ENCODE measurements at places on chromosomes 12 and 14.
A peak's percentile ranks its signal among the peaks of the same experiment; 100 is the strongest.

DNA sequence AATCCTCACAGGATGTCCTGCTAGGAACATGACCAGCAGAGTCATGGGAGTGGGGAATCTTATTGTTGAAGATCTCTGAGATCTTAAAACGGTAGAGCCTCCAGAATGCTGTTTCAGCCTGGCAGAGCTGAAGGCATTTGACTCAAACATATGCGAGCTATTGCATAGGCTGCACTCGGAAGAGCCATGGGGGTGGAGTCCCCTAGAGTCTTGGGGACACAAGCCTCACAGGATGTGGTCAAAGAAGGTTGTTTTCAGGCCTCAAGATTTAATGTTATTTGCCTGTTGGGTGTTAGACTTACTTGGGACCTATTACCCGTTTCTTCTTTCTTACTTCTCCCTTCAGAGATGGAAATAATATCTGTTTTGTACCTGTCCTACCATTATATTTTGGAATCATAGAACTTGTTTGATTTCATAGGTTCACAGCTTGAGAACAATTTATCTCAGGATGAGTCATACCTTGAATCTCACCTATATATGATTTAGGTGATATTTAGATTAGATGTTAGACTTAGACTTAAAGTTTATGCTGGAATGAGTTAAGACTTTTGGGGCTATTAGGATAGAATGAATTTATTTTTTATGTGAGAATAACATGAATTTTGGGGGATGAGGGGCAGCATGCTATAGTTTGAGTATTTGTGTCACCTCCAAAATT is 172.2 kb upstream of the ATP2B1 start:
- DNase-seq: no peak

DNA sequence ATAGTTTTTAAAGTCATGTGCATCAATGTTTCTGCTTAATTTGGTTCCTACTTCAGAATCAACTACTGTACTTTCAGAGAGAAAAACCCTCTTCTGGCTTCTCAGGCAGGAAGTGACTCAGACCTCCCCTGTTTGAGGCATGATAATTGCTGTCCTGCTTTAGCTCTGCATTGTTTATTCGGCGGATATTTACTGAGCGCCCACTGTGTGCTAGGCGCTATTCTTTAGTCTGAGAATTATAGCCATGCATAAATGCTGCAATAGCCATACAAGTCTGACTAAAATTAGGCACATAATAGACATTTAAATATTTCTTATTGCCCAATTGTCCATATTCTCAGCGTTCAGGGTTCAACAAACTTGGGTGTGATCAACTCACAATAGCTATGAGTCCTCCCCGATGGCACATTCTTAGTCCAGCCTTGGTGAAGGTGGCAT is 6.1 kb upstream of the AMIGO2 start:
- DNase-seq: no peak

GRCh38 chr14:80982711-80983110 is 27.3 kb downstream of the TSHR start:
- DNase-seq: no peak

DNA sequence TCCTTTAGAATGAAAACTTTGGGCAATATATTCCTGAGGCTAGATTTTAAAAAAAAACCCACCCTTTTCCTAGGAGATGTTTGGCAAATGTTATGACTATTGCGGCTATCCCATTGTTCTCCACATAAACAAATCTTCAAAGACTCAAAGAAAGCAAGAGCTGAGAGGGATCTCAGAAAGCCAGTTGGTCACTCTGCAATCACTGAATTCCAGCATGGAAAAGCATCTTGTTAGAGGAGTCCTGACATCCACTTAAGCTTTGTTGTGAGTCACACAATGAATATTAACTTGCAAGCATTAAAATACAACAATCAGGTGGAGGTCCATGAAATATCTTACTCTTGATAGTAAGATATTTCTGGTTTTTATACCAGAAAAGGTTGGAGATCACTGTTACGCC is 11.0 kb upstream of the PTPRB start:
- no peak for DNase-seq

GRCh38 chr12:48156652-48157017 is 680 bp downstream of the ASB8 start:
- no peak for DNase-seq

- DNase-seq: no peak
Measured at GRCh38 chr14:101153691-101154090, 250.2 kb upstream of the RTL1 start.

- DNase-seq: peak; percentile 60
Measured at GRCh38 chr14:63891148-63891975, 38.6 kb downstream of the SYNE2 start.

GRCh38 chr12:30939234-30939633 is 12.7 kb downstream of the TSPAN11 start:
- no peak for DNase-seq

GRCh38 chr12:88683628-88684027 is 103.4 kb upstream of the KITLG start:
- DNase-seq: no peak

GRCh38 chr12:96294831-96295230 is 100.7 kb downstream of the ELK3 start:
- no peak for DNase-seq

DNA sequence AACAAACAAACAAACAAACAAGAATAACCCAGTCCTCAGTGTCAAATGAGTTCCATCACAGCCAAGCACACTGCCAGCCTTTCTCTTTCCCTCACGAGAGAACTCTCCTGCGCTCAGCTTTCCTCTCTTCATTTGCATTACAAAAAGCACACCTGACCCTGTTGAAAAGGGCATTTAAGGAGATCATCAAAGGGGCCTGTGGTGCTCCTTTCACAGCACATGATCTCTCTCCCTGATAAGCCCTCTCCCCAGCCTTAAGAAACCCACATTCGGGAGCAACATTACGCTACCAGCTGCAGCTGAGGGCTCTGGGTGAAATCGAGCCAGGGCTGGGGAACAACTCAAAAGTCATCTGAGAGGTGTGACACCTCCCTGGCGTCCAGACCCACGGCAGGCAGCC is 165.6 kb upstream of the TMCC3 start:
- DNase-seq: no peak

DNA sequence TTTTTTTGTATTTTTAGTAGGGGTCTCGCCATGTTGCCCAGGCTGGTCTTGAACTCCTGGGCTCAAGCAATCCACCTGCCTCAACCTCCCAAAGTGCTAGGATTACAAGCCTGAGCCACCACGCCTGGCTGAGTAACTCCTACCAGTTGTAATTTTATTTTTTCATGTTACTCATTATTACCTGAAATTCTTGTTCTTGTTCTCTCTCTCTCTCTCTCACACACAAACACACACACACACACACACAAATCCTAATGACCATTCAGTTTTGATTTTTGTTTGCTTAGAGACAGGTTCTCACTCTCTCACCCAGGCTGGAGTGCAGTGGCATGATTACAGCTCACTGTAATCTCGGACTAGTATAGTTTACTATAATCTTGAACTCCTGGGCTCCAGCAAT is 30.2 kb downstream of the DNAL1 start:
- no peak for DNase-seq

DNA sequence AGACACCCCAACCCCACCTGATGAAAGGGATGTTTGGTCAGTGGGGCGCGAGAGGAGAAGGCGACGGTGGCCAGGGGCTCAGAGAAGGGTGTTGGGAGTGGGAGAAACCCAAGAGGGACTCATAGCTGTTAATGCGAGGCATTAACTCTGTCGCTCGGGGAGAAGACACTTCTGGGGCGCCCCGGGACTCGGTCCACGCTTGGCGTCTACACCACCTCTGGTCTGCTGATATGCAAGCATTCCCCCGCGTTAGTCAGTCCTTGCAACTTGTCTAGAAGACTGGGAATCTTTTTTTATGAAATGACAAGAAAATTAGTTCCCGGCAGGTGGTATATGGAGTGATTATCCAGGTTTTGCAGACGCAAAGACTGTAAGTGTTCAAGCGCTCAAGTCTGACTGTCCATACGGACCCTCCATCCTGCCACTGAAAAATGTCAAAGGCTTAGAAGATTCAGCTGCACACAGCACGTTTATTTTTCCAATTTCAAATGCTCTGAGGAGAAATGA is 360 bp upstream of the SLC35F4 start:
- DNase-seq: no peak

DNA sequence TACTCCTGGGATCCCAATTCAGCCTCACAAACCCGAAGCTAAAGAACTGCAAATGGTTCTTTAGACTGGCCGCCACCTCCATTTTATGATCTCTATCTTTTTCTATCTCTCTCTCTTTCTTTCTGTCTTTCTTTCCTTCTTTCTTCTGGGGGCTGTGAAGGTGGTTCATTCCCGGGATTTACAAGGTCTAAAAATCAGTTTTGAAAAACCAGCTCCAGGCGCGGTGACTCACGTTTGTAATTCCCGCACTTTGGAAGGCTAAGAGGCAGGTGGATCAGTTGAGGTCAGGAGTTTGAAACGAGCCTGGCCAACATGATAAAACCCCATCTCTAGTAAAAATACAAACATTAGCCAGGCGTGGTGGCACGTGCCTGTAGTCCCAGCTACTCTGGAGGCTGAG is 67.2 kb upstream of the VASH1 start:
- no peak for DNase-seq

- DNase-seq: no peak
Measured at GRCh38 chr14:53113989-53114388, 39.1 kb downstream of the DDHD1 start.

DNA sequence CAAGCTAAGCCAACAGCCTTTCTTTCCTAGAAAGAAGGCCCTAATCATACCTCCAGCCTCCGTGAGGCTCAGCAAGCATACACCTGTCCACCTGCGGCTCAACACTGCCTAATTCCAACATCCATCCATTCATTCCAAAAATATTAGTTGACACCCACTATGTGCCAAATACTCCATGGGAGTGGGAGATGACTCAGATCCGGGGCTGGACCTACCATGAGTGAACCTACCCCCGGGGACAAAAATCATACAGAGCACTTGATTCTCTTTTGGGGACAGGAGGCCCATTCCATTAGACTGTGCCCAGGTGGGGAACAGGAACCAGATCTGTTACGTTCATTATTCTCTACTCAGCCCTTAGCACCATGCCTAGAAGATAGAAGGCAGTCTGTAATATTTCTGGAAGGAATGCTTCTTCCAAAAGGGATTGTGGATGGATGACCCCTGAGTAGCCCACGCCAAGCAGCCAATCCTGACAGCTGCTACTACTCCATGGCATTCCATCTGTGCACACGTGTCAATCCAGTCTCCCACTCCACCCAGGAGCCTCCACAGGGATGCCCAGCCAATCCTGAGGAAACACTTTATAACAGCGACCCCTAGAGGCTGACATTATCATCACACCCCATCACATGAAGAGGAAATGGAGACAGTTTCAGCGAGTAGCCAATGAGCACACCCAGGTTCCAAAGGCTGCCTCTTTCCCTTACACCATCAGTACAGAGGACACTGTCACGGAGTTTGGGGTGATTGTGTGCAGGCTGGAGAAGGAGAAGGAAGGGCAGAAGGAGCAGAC is 170.7 kb downstream of the ESRRB start:
- peak; percentile 3 for DNase-seq
